CD4-positive, alpha-beta T cell treated with Interleukin-2 at 100 ng/mL for 4 hours (primary cell): ENCODE measurements at places on chromosomes 11 and 22.

- peak; percentile 77 for DNase-seq
These were observed 14.1 kb upstream of the MDK start for GRCh38 chr11:46367244-46367915.

DNA sequence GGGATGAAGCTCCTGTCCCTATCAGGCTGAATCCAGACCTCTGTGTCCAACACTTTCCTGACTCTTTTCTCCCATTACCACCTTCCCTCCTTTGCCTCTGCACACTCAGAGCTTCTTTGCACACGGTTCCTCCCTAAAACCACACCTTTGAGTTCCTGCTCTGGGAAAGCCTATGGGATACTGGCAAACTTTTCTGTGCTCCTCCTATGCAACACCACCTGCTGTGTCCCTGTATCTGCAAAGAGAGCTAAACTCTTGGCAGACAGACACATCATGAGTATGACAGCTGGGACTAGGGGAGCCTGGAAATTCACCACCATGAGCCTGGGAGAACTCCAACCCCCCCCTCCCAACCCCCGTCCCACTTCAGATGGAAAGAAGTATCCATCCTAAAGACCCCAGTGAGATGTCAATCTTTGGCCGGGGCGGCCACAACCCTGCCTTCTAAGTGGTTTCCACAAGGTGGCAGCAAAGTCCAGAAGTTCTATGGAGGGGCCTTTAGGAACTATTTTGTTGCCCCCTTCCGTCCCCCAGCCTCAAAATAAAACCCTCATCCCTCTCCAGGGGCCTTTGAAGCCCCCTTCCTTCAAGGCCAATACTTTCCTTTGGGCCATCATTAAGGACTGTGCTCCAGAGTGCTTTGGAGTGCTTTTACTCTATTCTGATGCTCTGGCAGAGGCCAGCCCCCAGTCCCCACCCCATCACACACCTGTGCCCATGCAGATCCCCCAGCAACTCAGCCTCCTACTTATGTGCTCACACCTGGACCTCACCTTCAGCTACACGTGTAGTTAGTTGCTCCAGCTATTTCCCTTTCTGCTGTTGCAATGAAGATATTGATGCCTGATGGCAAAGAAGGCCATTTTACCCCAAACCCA lies 19.4 kb downstream of the HTR3A start:
- DNase-seq, result peak; percentile 43

GRCh38 chr11:78265326-78265725 lies 76.6 kb downstream of the USP35 start:
- DNase-seq, result no peak

DNA sequence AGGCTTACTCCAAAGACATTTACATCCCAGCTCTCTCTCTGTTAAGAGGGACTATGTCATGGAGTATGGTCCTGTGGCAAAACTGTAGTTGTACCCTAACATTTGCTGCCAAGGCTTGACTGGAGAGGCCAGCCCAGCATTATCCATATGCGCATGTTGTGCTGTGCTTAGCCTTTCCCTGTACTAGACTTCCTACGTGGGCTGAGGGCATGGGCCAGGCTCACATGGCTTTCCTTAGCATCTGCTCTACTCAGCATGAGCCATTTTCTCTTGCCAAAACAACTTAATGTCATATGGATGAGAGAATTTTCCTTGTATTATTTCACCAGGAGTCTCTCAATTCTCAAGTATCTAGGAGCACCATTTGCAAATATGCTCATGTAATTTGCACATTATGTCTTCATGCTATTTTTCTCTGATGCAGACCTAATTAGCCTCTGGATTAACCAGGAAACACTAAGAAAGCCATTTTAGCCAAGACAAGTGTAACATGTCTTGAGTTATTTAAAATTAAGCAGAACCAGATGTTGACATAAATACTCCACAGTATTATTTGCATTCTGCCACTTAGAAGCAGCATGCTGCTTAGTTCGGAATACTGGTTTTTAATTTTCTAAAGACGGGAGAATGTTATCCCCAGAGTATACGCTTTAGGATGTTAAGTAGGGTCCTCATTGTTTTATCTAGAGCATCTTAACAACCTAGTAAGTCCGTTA lies 71.7 kb upstream of the FAR1 start:
- no peak for DNase-seq

DNA sequence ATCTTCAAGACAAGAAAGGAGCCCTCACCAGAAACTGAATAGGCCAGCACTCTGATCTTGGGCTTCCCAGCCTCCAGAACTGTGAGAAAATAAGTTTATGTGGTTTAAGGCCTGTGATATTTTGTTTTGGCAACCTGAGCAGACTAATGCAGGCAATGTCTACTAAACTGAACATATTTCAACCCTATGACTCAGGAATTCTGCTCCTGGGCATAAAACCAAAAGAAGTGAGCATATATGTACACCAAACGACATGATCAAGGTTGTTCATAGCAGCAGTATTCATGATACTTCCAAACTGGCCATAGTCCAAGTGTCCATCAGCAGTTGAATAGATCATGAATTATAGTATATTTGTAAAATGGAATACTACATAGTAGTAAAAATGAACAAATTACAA lies 29.0 kb downstream of the CSNK2A3 start:
- DNase-seq, result no peak

- DNase-seq, result no peak
These were observed 35.1 kb downstream of the TRIOBP start for GRCh38 chr22:37731804-37732471.

DNA sequence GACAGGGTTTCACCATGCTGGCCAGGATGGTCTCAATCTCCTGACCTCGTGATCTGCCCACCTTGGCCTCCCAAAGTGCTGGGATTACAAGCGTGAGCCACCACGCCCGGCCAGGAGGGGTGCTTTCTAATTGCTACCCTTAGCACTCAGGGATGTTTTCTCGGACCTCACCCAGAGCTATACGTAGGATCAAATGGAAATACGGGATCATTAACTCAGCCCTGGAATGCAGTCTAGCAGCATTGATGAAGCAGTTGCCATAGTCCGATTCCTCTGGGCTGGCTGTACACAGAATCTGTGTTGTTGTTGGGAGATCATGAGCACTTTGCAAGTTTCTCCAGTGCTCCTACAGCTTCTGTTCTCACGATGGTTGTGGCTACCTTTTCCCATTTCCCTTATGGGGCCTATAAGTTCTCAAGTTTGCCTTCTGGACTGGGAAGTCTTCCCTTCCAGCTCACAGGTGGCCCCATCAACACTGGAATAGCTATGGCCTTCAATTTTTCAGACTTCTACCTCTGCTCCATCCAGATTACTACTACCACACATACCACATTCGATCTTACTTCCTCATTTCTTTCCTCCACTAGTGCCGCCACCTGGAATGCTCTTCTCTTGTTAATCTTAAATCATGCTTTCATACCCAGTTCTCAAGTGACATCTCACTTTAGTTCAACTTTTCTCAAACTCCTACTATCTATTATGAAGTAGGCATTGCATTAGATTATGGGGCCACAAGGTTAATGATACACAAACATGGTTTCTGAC lies 16.1 kb upstream of the PCF11 start:
- no peak for DNase-seq

DNA sequence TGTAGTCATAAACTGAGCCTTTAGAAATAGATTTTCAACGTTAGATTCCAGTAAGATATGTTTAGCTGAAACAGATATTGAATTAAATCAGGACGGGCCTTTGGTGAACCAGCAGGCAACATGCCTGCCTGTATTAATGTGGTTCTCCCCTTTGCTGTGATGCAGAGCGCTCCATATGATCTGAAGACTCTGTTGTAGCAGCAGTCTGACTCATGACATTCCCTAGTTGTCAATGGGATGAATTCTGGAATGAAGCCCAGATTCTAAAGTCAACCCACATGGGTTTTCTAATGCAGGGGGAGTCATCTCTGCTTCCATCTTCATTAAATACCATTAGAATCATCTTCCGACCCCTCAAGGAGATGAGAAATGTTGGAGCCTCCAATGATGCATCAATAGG lies 864.5 kb downstream of the NTM start:
- DNase-seq, result no peak

- no peak for DNase-seq
These were observed 1.4 kb upstream of the YAP1 start for GRCh38 chr11:102108734-102109440.

DNA sequence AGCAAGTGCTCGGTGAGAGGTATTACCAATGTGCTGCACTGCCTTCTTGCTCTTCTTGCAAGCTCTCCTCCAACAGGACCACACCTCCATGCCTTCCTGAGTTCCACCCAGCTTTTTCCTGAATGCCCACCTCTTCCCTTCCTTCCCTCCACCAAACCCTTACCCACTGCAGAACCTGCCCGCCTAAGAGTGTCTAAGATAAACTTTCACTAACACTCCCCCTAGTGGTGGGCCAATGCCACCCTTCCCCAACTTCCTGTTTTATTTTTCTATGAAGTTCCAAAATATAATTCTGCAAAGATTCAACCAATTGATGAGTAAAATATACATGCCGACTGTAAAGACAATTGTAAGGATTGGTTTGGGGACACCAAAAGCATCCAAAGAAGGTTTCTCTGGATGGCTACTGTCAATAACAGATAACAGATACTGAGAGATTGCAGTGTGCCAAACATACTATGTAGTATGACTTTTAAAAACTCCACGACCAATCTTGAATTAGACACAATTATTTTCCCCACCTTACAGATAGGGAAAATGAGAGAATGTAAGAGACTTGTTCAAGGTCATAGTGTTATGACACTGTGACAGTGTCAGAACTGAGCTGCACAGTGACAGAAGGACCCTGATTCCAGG lies 38.6 kb upstream of the BMAL1 start:
- peak; percentile 62 for DNase-seq

DNA sequence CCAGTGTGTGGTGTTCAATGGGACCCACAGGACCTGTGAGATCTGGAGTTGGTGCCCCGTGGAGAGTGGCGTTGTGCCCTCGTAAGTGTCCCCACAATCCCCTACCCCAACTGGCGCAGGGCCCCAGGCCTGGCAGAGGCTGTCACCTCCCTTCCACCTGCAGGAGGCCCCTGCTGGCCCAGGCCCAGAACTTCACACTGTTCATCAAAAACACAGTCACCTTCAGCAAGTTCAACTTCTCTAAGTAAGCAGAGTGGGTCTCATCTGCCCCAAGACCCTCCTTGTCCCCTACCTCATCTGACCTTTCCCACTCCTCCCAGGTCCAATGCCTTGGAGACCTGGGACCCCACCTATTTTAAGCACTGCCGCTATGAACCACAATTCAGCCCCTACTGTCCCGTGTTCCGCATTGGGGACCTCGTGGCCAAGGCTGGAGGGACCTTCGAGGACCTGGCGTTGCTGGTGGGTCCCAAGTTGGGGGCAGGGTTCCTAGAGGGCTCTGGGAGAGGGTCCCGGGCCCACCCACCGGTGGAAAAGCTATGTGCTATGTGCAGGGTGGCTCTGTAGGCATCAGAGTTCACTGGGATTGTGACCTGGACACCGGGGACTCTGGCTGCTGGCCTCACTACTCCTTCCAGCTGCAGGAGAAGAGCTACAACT lies 8.1 kb downstream of the P2RX6 start:
- no peak for DNase-seq

DNA sequence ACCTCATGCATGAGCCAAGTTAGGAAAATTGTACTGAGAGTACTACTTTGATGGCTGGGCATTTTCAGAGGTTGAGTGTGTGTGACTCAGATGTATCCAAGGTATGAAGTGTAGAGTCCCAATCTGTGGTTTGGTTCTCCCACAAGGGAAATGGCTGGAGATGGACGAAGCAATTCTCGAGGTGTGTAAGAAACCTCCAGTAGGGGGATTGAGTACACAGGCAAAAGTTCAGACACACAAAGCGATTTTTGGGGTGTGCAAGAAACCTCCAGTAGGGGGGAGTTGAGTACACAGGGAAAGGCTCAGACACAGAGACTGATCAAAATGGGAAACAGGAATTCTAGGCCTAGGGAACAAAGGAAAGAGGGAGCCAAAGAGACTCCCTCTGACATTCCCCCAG lies 1536.3 kb downstream of the FAM181B start:
- no peak for DNase-seq

- no peak for DNase-seq
These were observed 521.6 kb upstream of the FAT3 start for GRCh38 chr11:91703042-91703441.

- DNase-seq, result no peak
These were observed 129.7 kb downstream of the LDLRAD3 start for GRCh38 chr11:36073411-36074203.

- DNase-seq, result no peak
These were observed 2.8 kb downstream of the ZBTB16 start for GRCh38 chr11:114062272-114062671.

DNA sequence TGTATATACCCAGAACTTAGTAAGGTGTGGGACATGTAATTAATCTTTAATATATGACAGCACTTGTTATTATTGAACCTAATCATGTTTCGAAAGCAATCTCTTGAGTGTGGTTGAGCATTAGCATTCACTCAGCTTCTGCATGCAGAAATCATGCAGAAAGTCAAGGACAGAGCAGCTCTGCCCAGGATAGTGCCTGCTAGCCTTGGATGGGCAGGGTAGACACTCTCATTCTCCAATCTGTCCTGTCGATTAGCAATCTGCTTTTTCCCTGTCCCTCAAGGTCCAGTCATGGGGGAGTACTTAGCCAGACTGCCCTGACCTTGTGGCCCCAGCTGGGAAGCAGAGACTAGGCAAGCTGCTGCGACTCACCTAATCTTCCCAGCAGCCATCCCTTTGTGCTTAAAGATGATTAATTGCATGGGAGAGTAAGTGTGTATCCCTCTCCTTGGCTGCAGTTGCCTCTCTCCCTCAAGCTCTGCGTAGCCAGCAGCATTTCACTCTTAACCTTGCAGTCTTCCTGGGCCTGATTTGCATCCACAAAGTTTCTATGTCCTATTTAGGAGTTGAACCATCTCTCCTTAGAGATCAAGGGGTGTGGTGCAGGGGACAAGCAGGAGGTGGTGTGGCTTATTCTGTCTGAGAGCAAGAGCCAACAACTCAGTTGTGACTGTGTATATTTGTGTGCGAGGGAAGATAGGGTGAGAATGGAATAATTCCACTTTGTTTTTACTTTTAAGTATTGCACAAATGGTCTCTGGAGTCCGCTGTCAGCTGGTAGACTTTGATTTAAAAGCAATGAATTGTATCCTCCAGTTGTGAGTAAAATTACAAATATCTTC lies 101.4 kb downstream of the FDX1 start:
- DNase-seq, result no peak

DNA sequence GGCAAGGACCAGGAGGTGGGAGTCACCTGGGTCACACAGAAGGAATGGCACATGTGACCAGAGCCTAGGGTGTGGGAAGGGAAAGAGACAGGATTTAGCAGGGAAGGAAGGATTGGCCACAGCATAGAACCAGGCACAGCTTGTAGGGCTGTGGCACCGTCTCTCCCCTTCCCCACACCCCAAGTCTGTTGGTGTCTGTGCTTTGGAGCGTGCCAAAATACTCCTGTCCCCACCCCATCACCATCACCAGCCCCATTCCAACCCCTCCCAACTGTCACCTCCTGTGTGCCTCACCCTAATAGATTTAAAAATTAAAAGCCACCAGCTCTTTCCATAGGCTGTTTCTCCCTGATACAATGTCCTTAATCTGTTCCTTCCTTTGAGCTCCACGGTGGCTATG lies 18.2 kb downstream of the SGSM1 start:
- no peak for DNase-seq

DNA sequence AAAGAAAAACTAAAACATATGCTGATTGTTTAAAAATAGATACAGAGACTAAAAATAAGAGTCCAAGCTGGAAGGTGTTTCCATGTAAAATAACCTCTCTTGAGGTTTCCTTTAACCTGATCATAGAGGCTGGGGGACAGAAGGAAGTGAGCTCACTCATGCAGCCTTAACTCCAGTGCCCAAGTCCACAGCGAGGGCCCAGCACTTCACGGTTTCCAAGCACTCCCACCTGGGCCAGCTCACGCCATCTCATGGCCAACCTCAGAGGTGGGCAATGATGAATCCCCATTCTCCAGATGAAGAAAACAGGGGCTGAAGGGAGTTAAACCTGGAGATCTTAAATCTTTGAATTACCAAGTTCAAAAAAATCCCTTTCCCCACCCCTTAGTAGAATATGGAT lies 14.9 kb upstream of the TFIP11 start:
- DNase-seq, result no peak
